ENCODE measurements at places on chromosomes 13 and 19.

GRCh38 chr13:97276862-97277269 lies 54.7 kb downstream of the MBNL2 start:
- DNase-seq, result peak; percentile 37

DNA sequence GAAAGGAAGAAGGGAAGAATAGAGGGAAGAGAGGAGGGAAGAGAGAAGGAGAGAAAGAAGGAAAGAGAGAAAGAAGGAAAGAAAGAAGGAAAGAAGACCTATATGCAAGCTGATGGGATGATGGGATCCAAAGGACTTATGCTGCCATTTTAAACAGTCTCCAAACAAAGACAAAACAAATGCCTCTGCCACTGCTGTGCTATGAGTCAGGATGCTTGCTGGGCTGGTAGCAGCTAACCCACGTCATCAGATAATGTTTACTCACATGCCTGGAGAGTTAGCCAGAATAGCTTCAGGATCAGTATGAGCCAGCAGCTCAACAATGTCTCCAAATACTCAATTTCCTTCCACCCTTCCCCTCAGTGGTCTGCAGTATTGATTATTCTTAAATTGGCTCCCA lies 12.0 kb upstream of the ZNF274 start:
- no peak for DNase-seq

GRCh38 chr19:19205416-19206410 lies 2.5 kb upstream of the NR2C2AP start:
- no peak for DNase-seq

DNA sequence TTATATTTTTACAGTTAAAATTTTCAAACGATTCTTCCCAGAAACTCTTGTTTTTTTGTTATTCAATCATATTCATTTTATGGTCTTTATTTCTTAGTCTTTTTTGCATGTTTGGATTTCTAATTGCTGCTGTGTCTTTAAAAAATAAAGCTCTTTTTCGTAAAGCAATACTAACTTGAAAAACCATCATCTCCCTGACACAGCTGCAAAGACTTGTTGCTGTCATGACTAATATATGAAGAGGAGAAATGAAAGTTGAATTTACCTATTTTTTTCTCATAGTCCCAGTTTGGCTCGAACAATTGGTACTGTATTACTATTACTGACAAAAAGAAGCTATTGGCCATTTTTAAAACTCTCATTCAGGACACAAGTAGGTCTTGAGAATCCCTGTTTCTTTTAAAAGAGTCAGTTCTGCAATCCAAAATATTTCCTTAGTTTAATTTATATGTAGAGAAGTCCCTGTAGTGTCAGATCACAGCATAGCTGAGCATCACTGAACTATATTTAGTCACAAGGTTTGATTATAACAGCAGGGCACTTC lies 12.1 kb upstream of the SPART start:
- no peak for DNase-seq

GRCh38 chr13:110032969-110033368 lies 246.6 kb upstream of the IRS2 start:
- no peak for DNase-seq

All from adipocyte (in vitro differentiated cells).